Pulmonary artery endothelial cell (primary cell): ENCODE measurements at places on chromosomes 6 and 20.

DNA sequence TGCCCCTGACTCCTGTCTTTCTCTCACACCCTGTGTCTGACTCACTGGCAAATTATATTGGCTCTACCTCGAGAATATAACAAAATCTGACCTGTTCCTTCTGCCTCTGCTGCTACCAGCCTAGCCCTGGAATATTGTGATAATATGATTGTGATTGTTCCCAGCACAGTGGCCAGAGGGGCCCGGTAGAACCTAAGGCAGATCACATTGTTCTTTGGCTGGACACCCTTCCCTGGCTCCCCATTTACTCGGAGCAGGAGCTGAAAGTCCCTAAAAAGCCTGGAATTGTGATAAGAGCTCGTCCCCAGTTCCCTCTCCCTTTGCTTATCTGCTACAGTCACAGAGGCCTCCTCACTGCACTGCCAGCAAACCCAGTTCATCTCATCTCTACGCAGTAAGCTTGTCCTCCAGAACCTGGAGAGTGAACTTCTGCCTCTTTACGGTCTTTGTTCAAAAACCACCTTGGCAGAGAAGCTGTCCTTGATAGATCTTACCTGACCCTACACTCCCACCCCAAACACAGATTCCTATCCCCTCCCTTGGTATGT is 21.8 kb downstream of the SERPINB6 start:
- no peak for DNase-seq

DNA sequence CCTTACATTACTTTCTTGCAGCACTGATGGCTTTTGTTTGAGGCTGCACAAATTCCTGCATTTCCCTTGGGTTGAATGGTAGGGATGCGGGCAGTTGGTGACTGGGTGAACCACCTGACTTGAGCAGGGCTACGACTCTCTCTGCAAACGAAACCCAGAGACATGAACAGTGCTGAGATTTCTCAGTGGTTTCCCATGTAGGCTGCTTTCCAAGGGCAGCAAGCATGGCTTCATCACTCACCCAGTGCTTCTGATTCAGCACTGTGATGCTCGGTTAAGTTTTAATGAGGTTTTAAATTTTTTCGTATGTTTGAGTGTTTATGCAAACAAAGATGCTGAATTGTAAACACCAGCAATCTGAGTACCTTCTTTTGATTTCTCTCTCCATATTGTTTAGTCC is 127.2 kb downstream of the MTHFD1L start:
- DNase-seq = no peak

DNA sequence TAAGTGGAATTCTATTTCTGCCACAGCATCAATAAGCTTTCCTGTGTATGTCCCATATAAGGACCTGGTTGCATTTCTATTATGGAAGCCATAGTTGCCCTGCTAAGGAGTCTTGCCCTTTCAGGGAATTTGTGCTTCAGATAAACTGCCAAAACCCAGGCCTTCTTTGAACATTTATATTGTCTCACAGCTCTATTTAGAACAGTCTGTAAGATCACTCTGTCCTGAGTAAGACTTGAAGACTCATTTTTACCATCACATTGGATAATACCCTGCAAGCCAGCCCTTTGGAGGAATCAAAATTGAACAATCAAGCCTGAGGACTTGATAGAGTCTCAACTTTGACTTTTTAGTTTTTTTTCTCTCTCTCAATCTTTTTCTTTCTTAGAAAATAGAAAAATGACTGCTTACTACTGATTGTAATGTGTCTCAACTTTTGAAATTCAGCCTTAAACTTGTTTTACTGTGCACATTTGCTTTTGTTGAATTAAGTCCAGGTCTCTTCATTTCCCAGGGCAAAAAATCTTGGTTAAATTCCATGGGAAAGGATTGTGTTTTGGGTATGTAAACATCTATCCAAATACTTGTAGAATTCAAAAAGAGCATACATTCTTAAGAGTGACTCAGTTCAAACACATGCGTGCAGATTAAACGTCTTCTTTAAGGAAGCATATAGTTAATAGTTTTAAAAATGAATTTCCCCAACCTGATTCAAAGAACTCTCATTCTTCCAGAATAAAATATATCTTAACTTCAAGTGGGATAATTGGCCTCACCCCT is 91.2 kb downstream of the PLCB1 start:
- peak; percentile 24 for DNase-seq

GRCh38 chr6:65071480-65071879 is 635.5 kb downstream of the EYS start:
- no peak for DNase-seq

DNA sequence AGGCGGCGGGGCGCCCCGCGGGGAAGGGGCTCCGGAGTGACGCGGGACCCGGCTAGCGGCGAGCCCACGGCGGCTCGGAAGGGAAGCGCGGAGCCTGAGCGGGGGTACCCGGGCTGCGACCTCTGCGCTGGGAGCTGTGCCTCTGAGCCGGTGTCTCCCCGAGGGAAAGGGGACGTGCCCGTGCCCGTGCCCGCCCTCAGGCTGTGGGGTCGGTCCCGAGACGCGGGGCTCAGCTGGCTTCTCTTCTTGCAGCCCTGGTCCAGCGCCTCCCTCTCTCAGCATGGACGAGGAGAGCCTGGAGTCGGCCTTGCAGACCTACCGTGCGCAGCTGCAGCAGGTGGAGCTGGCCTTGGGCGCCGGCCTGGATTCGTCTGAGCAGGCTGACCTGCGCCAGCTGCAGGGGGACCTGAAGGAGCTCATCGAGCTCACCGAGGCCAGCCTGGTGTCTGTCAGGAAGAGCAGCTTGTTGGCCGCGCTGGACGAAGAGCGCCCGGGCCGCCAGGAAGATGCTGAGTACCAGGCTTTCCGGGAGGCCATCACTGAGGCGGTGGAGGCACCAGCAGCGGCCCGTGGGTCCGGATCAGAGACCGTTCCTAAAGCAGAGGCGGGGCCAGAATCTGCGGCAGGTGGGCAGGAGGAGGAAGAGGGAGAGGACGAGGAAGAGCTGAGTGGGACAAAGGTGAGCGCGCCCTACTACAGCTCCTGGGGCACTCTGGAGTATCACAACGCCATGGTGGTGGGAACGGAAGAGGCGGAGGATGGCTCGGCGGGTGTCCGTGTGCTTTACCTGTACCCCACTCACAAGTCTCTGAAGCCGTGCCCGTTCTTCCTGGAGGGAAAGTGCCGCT is 686 bp downstream of the ZGPAT start:
- no peak for DNase-seq

DNA sequence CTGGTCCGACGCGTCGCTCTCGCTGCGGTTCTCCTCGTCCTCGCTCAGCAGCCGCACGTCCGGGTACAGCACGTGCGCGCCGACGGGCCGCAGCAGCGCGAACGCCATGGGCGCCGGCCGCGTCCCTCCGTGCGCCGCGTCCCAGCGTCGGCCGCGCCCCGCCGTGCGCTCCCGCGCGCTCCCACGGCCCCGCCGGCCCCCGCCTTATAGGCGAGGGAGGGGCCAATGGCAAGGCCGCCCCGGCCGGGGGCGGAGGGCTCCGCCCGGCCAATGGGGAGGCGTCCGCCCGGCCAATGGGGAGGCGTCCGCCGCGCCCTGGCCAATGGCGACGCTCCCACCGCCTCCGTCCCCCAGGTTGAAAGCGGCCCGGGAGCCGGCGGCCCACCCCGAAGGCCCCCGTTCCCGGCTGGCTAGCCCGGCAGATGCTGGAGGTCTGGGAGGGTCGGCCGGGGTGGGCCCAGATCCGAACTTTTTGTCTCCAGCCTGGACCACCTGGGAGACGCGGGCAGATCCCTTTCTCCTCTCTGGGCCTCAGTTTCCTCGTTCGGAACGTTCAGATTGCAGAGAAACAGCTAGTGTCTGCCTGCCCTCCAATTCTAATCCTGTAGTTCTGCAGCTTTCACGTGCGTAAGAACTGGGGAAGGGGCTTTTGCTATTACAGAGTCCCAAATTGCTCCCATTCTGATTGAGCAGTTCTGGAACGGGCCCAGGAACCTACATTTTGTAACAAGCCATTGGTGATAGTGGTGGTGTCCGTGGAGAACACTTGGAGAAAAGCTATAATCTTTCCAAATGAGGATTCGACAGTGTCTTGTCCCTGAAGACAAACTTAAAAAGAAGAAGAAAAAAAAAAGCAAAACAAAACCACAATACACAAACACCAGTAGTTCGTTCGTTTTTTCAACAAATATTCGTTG is at the start of gene TCF15:
Gene TCF15, minus strand, starts transcription at position 180 of the 917 bp plus-strand sequence. Its CDS starts 72 bp downstream, at position 108.
- no peak for DNase-seq

GRCh38 chr6:20572288-20572687 is 38.0 kb downstream of the CDKAL1 start:
- DNase-seq = no peak

DNA sequence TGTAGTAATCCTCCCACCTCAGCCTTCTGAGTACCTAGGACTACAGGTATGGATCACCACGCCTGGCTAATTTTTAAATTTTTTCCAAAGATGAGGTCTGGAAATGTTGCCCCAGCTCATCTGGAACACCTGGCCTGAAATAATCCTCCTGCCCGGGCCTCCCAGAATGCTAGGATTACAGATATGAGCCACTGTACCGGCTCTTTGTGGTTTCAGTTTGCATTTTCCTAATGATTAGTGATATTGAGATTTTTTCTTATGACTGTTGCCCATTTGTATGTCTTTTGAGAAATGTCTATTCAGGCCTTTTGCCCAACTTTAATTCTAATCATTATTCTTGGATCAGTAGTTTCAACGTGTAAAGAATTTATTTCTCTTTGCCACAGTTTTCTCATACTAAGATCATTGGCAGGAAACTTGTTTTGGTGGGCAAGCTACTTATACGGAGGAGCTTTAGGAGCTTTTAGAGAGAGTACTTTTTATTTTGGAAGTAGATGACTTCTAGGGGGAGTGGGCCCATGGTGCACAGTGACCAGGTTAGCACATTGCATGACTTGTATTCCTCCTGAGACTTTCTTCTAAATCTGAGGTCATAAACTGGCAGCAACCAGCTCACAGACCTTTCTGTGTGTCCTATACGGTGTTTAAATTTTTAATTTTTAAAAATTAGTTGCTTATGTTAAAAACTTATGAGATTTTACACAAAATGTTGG is 62.3 kb downstream of the STK4 start:
- no peak for DNase-seq

- no peak for DNase-seq
Observed at GRCh38 chr20:35992713-35993335, 24.4 kb downstream of the CNBD2 start.

GRCh38 chr6:36829919-36830544 is 9.2 kb downstream of the CPNE5 start:
- peak; percentile 58 for DNase-seq

GRCh38 chr6:164154588-164154987 is 740.1 kb downstream of the QKI start:
- no peak for DNase-seq

DNA sequence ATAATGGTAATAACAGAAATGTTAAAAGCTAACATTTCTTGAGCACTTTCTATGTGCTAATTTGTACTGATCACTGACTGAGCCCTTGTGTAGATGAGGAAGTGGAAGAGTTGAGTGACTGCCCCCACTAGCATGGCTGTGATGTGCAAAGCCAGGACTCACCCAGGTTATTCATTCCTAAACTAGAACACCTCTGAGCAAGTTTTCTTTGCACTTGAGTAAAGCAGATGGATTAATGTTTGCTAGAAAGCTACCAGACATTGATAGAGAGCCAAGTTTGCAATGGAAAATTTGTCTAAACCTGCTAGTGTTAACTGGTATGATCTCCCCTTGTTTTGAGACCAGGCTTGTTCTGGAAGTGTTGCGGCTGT is 467.4 kb upstream of the PLCB4 start:
- DNase-seq = no peak

GRCh38 chr6:140319209-140319608 is 944.8 kb upstream of the CITED2 start:
- no peak for DNase-seq

- DNase-seq = no peak
Observed at GRCh38 chr6:122042960-122043735, 356.3 kb upstream of the HSF2 start.

DNA sequence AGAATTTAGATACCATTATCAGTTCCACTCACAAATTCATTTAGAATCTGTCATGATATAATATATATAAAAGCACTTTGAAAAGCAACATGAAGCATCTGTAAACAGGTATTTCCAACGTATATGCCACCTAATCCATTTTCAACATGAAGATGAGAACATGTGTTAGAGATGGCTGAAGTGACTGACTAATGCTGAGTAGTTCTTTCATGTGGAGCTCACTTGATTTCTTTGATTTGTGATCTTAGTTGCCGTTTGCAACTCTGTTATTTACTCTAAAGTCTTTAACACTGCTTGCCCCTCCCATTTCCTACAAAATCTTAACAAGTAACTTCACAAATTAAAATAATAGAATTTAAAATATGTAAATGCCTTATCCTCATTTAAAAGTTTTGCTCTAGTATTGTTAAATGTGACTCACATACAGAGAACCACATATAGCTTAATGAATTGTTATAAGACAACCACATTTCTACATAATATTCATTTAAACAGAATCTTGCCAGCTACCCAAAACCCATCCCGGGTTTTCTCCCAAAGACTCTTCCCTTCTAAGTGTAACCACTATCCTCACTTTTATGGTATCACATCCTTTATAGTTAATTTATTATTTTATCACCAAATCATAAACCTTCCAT is 78.3 kb downstream of the ME1 start:
- no peak for DNase-seq

DNA sequence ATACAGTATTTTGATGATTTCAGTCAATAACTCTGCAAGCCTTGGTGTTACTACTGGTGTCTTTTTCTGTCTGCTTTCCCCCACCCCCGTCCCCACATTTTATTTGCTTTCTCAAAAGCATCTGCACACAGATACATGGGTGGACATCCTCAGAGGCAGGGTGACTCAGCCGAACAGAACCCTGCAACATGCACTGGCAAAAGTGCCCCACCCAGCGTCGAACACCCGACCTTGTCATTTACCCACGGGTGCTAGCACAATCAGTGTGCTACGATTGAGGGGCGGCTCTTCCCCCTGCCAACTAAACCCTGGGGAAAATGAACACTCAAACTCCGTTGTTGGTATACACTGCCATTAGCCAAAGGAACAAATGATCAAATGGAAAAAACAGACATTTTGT is 115.9 kb upstream of the NAA20 start:
- DNase-seq = no peak

DNA sequence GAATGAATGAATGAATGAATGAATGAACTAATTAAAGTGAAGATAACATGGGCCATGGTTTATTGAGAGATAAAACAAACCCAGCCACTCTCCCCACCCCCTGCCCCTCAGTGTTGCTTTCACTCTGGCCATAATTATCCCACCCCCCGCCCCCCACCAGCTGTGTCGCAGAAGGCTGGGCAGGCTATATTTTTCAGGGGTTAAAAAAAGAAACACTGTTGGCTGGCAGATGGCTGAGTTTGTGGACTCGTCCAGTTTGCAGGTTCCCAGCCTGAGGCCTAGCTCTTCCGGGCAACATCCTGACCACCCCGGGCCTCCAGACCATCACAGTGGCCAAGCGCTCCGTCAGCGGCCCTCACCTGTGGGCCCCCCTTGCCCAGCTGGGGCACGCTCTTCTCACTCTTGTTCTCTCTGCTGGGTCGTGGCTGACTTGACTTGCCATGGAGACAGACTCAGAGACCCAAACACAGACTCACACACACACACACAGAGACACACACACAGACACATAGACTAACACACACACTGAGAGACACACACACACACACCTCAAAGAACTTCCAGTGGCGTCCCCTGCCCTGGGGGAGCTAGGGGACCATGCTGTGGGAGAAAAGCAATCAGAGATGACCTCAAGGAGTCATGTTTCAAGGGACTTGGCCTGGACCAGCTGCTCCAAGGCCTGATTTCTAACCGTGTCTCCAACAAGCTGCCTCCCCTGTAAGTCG is 2.2 kb upstream of the GRM4 start:
- DNase-seq = no peak
